Kidney epithelial cell (primary cell): ENCODE measurements at places on chromosomes 16 and 17.

DNA sequence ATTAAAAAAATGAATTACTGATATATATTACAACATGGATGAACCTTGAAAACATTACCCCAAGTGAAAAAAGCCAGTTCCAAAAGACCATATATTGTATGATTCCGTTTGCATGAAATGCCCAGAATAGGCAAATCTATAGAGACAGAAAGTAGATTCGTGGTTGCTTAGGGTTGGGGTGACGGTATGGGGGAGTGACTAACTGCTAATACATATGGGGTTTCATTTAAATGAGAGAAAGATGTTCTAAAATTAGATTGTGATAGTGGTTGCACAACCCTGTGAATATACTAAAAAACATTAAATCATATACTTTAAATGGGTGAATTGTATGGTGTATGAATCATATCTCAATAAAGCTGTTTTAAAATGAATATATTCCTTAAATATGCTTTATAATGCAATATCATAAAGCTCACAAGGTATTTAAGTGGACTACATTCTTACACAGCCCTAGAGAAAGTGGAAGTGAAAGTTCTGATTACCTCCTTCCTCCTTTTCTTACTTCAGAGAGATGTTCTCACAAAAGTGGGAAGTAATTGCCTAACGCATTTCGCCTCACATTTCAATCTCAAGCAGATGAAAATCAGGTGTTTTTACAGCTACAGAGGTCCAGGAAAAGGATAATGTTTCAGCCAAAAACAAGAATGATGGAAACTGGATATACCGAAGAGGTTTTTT is 142.7 kb upstream of the GNAO1 start:
- no peak for DNase-seq

- DNase-seq: no peak
Measured at GRCh38 chr16:76360404-76360803, 83.2 kb downstream of the CNTNAP4 start.

- no peak for DNase-seq
Measured at GRCh38 chr16:26464576-26465266, 602.0 kb upstream of the C16orf82 start.

DNA sequence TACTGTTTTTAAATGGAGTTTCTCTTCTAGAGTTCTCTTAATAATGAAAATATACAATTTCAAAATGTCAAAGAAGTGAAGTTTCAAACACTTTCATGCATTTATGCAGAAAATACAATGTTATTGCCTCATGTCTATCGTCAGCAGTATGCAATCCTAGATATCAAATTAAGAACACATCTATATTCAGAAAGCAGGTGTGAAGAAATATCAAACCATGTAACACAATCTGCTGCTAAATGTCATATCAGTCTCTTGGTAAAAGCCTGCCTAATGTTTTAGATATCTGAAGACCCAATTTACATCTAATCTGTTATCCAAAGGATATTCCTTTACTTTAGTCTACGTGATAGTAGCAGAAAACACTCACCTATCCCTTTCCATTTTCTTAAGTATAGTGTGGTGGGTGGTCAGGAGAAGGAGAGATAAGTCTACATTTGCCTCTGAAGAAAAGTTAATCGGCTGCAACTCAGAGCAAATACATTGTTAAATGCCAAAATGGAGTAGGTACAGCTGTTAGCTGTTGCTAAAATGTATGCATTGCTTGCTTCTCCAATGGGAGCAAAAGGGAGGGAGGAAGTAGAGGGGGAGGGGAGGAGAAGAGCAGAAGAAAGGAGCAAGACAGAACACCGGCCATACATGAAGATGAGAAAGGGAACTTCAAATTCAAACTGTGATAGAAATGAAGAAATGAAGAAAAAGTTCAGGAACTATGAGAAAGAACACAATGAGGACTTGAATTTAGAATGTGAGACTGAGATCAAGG is 64.9 kb downstream of the ITFG1 start:
- no peak for DNase-seq
